ENCODE measurements at places on chromosomes 7 and 10.
A peak's percentile ranks its signal among the peaks of the same experiment; 100 is the strongest.

DNA sequence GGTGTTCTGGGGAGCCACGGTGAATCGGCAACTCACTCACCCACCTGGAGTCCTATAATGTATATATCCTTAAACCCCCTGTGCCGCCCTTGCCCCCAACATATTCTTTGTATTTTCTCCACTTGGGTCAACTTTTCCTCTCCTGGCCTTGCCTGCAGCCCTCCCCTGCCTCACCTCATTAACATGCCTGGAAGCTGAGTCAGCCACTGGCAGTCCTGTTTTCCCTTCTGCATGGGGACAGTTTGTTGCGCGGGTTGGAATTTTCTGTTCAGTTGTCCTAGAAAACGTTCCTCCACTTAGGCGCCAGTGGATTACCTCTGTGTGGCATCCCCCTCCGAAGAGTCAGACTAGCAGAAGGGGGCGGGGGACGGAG lies 97.4 kb downstream of the C10orf105 start:
- no peak for DNase-seq

DNA sequence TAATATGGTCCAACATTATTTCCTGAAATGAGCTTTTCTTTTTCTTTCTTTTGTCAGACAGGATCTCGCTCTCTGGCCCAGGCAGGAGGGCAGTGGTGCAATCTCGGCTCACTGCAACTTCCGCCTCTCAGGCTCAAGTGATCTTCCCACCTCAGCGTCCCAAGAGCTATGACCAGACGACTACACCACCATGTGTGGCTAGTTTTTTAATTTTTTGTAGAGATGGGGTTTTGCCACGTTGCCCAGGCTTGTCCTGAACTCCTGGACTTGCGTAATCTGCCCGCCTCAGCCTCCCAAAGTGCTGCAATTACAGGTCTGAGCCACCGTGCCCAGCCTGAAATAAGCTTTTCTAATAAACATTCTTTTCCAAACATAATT lies 48.6 kb downstream of the CUL2 start:
- DNase-seq: no peak

GRCh38 chr7:28112883-28113540 lies 67.6 kb downstream of the JAZF1 start:
- DNase-seq: no peak

- DNase-seq: no peak
Measured at GRCh38 chr7:80766724-80767123, 128.3 kb downstream of the CD36 start.

- no peak for DNase-seq
Measured at GRCh38 chr7:79361214-79361613, 92.3 kb downstream of the MAGI2 start.

DNA sequence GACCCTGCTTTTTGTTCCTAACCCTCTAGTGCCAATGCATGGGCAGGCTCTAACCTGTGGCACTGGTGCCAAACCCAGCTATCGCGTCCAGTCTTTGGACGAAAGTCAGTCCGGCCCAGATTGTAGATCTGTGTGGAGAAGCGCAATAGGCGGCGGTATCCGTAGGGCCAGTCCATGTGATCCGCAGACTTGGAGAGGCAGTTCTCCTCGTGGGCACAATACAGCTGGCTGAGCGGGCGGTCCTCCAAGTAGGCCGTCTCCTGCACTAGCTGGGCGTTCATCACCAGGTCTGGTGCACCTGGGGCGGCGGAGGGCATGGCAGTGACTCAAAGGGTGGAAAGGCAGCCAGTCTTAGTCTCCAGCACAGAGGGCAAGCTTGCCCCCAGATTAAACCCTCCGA lies 14.5 kb downstream of the LOXL4 start:
- DNase-seq: no peak

DNA sequence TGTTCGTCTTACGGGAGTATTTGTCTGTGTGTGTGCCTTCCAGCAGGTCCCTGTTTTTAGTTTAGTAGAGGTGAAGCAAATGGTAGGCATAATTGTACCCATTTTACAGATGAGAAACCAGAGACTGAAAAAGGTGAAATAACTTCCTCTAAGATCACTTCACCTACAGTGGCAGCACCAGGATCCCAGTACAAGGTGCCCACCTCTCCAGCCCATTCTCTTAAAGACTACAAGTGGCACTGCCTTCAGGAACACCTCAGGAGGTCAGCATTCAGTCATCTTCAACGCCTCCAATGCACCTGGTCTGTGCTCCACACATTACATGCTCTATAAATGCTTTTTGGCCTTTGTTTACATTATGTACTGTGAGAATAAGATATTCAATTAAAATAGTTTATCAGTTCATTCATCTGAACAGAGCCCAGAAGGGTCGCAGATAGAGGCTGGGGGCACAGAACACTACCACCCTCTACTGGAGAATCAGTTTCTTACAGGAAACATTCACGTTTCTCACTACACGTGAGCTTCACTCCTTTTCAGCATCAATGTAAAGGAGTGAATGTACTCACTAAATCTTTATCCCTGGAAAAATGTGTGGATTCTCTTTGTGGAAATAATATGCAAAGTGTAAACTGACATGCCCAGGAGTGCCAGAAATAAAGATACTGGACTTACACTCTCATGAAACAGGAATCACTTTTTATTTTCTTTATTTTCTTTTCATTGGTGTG lies 45.5 kb upstream of the ABLIM1 start:
- peak; percentile 23 for DNase-seq

DNA sequence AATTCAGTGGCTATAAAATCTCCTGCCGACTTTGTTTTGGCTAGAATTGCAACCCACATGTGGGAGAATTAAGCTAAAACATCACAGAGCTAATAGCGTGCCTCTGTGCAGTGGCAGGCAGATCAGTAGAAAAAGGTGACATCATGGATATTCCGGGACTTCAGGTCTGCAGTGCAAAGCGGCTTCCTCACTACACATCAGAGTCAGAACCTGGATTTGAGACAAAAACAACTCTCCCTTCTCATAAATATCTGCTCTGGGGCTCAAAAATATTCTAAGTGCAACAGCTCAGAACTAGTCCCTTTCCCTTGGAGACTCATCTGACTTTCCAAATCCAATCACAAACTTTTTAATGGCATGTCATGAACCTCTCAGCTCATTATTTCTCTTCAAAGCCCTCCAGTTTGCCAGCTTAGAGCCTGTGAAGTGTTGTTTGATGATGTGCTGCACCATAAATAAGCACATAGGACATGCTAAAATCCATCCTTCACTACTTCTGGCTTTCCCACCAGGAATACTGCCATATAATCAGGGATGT lies 337.1 kb downstream of the RNLS start:
- DNase-seq: no peak

- no peak for DNase-seq
Measured at GRCh38 chr7:115754226-115754625, 276.3 kb downstream of the TFEC start.

DNA sequence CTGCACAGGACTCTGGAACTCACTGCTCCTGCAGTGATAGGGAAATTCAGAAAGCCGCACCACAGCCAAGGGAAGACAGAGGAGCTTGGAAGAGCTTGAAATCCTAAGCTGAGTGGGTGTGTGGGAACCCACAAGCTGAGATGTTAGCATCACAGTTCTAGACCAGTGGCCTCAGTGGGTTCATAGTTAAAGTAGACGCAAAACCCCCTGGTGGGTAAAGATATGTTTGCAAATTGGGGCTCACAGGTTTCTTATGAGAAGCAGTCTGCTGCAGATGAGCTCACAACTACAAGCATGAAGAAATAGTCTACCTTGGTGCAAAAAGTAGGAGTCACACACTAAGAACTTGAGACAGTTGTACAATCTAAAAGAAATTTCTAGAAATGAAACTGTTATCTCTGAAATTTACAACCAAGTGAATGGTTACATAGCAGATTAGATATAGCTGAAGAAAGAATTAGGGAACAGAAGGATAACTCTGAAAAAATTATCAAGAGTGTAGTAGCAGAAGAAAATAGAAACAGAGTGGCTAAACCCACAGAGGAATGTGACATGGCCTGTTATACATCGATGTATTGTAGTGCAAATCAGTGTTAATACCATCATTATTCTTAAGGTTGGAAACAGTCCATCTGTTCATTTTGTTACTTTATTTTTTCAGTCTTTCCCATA lies 77.2 kb downstream of the DYNC2I1 start:
- DNase-seq: no peak

- DNase-seq: no peak
Measured at GRCh38 chr7:70131817-70132216, 533.5 kb downstream of the AUTS2 start.

GRCh38 chr7:101733713-101734475 lies 83.5 kb upstream of the CUX1 start:
- no peak for DNase-seq

GRCh38 chr10:94107191-94107590 lies 113.5 kb downstream of the PLCE1 start:
- no peak for DNase-seq

- no peak for DNase-seq
Measured at GRCh38 chr10:110773693-110774068, 98.0 kb upstream of the PDCD4 start.

DNA sequence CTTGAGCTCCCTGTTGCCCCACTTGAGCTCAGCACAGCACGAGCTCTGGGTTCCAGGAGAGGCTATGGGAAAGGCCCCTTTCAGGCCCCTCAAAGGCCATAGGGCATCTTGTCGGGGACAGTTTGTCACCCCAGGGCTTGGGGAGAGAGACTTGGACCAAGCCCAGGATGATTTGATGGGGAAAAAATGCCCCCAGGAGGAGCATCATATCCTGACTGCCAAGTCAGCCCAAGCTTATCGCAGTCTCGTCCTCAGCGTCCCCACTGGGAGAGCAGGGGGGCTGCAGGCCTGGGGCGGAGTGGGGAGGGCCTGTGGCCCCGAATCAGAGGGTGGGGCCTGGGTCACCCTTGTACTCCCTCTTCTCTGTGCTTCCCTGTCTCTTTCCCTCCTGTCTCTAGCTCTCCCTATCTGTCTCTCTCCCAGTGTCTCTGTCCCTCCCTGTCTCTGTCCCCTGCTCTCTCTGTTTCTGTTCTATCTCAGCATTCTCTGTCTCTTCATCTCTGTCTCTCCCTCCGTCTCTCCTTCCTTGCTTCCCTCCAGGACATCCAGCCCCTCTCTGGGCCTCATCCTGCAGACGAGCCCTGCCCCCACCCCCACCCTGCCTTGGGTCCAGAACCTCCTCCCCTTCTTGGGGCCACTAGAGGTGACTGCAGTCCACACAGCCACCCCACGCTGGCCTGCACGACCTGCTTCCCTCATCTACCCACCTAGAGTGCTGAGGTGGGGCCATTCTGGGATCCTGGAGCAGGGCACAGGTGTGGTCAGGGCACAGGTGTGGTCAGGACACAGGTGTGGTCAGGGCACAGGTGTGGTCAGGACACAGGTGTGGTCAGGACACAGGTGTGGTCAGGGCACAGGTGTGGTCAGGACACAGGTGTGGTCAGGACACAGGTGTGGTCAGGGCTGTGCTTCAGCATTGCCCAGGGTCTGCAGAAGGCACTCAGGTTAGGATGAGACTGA lies 17.3 kb upstream of the GRIFIN start:
- no peak for DNase-seq

DNA sequence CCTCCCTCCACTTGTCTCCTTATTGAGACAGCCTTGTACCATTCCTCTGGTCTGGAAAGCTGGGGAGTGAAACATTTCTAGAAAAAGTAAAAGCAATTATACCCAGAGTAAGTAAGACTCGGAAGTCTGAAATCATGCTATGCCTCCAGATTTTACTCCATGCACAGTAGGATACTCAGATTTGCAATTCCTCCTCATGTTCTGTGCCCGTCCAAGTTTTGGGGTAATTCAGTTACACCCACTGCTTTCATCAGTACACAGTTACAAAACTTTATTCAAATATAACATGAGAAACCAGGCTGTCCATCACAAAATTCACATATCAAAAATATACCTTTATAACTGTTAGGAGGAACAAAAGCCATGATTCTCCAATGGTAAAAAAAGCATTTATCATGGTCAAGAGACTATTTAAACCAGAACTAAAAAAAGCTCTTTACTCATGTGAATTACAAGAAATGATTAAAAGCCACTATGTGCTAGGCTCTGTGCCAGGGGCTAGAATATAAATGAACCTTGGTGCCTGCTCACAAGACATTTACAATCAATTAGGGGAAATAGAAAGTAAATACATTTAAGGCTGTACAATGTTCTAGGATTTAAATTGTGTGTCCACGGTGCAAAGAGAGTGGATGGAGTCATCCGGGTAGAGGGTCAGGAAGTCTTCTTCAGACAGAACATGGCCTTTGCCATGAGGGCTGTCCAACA lies 320.2 kb downstream of the ELMO1 start:
- DNase-seq: no peak

- DNase-seq: peak; percentile 50
Measured at GRCh38 chr10:1465418-1465911, 271.9 kb downstream of the ADARB2 start.

Measured in GM13977 (cell line).